ENCODE measurements at places on chromosomes 1 and 21.

DNA sequence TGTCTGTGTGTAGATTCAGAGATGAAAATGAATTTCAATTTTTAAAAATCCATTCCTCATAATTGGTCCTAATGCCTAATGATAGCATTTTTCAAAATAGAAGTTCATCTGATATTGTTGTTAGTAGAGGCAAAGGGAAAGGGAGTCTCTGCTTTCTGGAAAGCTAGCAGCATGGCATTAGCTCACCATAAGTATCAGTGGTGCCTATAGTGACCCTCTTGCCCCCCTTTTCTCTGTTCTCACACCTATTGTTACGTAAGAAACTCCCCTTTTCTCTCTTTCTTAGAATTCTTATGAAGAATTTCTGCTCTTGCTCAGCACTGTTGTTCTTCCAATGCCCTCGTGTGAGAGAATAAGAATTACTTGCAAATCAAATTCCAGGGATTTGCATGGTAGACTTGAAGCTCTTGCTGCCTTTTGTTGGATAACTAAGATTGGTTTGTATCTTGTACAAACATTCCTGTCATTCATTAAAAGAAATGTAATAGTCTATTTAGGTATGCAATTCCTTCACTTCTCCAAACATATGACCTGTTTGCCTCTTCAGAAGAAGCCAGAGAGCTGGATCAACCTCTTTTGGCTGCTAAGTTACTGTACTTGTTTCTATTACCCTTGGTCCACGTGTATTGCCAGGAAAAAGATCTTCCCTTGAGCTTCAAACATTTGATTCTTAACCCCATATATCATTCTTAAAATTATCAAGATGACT lies 69.2 kb upstream of the MAGI3 start:
- DNase-seq = no peak

DNA sequence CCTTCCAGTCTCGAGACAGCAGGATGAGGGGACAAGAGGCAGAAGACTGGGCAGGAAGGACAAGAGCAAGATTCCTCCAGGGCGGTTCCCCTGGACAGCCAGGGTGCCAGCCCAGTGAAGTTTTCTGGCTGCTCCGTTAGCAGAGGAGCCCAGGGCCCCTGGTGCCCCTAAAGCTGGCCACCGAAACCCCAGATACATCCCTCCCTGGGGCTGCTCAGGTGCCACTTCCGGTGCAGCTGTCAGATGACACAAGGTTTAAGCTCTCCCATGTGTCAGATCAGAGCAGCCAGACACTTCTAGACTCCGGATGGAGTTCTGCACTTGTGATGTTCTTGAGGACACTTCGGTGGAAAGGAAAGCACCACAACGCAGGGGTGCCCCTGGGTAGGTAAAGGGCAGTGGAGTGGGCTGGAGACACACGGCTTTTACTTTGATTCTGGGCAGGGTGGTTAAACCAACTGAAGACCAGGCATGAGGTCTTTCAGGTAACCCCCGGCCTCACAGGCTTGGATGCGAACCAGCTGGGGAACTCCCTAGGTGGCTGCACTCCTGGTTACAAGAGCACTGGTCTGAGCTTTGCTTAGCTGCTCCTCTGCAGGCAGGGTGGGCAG lies 85.7 kb downstream of the ITPKB start:
- DNase-seq = no peak

- no peak for DNase-seq
These were observed 161.6 kb downstream of the USH2A start for GRCh38 chr1:216261631-216262030.

- peak; percentile 45 for DNase-seq
These were observed 93.9 kb upstream of the PPM1J start for GRCh38 chr1:112808861-112809684.

DNA sequence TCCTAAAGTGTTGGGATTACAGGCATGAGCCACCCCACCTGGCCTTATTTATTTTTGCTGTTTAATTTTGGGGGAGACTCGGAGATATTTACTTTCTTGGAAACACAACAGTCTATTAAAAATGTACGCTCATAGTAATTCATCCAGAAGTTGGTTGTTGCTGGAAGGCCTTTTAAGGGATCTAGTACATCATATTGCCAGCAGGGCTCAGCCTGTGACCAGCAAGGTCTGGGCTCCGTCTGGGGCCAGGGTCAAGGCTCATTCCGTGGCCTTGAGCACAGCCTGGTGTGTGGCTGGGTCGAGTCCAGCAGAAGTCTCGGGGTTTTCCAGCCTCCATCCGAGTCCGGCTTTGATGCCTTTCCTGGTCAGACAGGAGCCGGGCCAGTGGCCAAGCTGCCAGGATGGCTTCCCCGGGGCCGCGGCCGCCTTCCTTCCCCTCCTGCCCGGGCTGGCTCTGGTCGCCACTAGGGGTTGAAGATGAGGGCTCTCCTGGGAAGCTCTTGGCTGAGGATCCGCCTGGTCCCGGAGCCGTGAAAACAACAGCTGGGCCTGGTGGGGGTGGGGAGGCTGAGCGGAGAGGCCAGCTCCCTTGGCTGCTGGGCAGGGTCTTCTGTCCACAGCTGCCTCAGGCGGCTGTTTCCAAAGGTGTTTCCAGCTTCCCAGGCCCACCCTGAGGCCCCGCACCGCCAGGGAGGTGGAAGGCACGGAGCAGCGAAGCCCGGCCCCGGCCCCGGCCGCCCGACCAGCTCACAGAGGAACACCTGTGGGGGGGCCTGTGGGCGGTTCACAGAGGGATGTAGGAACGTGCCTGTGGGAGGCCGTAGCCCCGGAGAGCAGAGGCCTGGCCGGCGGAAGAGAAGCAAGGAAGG lies 5.1 kb upstream of the VWA1 start:
- no peak for DNase-seq

DNA sequence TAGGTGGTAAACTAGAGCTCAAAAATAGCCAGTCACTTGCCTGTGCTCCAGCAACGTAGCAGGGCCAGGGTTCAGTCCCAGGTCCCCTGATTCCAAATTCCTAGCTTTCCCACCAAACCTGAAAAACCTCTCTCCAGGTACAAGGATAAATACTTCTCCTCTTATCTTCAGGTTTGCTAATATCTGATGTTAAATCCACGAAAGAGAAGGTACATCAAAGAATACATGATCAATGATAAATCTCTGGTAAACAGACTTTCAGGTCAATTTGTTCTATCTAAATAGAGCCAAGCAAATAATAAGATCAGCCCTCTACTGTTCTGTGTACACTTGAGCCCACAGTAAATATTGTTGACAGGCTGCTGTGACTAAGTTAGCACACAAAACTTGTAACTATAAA lies 52.1 kb upstream of the AKT3 start:
- no peak for DNase-seq

DNA sequence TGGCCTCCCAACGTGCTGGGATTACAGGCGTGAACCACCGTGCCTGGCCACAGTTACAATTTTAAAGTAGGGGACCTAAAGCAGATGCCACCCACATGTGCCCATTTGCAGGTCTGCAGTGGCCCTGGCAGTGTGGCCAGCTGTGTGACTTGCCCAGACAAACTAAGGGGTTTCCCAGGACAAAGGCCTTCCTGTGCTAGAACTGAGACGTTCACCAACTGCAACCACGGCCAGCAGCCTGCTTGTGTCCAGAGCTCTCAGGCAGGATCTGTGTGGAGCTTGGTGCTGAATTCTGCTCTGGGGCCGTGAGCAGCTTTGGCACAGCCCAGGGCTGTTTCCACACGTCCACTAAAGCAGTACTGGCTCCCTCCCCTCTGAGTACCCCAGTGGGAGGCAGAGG lies 10.6 kb upstream of the PTTG1IP start:
- no peak for DNase-seq

GRCh38 chr1:107900090-107900945 lies 64.7 kb downstream of the VAV3 start:
- DNase-seq = no peak

Measured in NCI-H2081 (cell line).